NCI-H2107 (cell line): ENCODE measurements at places on chromosomes 11 and 22.

DNA sequence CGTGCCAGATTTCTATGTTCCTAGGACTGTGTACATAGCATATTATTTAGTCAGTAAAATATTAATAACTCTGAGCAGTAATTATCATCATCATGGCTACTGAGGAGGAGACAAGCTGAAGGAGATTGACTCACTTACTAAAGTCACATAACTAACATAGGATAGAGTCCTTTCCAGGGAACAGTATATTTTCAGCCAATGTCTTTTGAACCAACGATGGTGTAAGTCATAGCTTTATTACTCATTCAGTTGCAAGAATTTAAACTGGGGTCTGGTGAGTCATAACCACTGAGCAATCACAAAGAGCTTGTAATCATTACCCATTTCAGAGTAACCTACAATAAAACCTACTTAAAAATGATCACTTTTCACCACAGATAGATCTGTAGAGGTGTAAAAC lies 1564.8 kb upstream of the TENM4 start:
- no peak for DNase-seq

DNA sequence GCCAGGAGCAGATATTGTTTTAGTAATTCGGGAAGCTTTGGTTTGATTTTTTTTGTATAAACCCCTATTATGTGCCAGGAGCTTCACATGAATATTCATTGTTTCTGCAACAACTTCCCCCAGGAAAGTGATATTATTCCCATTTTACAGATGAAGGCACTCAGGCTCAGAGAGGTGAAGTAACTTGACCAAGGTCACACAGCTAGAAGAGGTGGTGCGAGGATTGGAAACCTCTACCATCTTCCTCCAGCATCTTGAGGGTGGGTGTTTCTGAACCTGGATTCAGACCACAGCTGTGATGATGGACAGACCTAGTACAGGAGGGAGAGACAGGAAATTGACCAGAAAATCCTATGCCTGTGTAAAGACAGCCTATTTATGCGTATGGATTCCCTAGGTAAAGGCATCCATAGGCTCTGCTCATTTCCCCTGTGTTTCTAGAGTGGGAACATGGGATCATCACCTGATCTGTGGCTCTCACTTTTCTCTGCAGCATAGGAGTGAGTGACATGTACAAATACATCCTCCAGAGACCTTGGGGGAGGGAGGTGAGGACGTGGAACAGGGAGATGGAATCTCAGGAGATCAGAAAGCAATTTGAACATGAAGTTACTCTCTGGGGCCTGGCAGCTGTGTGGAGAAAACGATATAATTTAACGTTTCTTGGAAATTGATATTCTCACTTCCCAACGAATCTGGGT lies 81.4 kb downstream of the TSPAN18 start:
- no peak for DNase-seq

DNA sequence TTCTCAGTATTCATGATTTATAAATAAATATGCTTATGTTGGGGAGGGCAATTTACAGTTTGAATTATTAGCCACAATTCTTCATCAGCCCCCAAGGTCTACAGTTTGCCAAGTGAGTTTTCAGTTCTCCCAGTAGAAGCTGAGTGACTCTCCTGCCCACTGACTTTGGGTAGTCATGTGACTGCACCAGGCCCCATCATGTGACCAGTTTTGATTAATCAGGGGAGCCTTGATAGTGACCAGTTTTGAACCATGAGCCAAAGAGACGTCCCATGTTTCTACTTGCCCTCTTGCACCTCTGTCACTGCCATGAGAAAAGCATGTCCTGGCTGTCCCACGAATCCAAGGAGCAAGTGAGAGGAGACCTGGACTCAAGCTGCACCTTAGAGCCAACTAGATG lies 32.5 kb downstream of the SYN3 start:
- DNase-seq = no peak

GRCh38 chr11:122847466-122847865 lies 9.2 kb downstream of the CRTAM start:
- no peak for DNase-seq

DNA sequence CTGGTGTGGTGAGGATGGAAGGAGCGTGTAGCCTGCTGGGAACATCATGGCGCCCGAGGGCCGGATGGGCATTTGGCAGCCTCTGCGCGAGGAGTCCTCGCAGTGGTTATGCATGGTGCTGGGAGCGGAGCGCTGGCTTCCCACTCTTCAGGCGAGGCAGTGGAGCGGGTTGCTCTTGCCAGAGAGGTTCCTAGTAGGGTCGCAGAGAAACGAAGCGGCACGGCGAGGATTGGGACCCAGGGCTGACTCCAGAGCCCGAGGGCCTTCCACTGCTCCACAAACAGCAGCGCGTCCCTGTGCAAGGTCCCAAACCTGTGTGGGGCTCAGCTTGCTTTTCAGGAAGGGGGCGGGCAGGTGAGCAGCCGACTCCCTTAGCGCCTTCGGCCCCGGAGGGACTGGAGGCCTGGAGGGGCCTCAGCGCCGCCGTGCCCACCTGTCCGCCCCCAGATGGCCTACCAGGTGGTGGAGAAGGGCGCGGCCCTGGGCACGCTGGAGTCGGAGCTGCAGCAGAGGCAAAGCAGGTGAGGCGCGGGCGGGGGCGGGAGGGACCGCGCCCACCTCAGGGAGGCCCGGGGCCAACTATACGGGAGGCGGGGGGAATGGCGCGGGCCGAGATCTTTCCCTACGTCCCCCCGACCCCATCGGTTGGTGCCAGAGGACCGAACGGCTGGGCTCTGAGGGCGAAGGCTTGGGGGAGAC lies 7.2 kb downstream of the ATG16L2 start:
- no peak for DNase-seq

DNA sequence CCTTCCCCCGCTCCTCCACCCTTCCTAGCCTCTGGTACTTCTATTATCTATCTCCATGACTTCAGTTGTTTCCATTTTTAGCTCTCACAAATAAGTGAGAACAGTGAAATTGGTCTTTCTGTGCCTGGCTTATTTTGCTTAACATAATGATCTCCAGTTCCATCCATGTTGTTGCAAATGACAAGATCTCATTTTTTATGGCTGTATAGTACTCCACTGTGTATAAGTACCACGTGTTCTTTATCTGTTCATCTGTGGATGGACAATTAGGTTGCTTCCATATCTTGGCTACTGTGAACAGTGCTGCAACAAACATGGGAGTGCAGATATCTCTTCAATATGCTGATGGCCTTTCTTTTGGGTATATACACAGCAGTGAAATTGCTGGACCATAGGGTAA lies 6.9 kb upstream of the ABCC8 start:
- no peak for DNase-seq

GRCh38 chr11:15258433-15259165 lies 143.9 kb downstream of the INSC start:
- peak; percentile 25 for DNase-seq

- no peak for DNase-seq
These were observed 5.5 kb upstream of the TCF20 start for GRCh38 chr22:42275970-42276369.

GRCh38 chr11:45930031-45930794 lies 7.8 kb downstream of the LARGE2 start:
- DNase-seq = peak; percentile 64

- no peak for DNase-seq
These were observed 858.8 kb downstream of the METTL15 start for GRCh38 chr11:28966951-28967350.

- no peak for DNase-seq
These were observed 202.9 kb downstream of the FAM76B start for GRCh38 chr11:95586661-95587060.

DNA sequence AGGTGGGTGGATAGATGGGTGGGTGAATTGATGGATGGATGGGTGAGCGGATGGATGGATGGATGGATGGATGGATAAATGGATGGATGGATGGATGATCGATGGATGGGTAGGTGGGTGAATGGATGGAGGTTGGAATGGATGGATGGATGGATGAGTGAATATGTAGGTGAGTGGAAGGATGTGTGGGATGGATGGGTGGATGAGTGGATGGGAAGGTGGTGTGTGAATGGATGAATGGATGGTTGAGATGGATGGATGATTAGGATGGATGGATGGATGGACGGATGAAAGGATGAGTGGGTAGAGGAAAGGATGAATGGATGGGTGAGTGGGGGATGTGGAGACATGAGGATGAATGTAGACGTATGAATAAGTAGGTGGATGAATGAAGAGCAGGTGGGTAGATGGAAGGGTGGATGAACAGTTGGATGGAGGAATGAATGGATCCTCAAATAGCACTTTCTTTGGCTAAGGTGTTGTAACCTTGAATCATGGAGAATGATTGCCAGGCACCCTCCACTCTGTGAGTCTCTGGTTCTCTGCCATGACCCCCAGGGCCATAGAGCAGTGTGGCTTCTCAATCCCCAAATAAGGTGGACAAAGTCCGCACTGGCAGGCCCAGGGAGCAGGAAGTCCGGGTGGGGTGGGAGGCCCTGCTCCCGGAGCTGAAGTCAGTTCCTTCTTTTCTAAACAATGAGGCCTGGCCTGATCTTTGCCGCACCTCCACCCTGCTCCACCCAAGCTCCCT lies 36.9 kb downstream of the IGF2 start:
- no peak for DNase-seq

GRCh38 chr11:78037825-78038620 lies 14.9 kb upstream of the KCTD14 start:
- DNase-seq = no peak

GRCh38 chr22:46815896-46816731 lies 53.7 kb downstream of the TBC1D22A start:
- no peak for DNase-seq

DNA sequence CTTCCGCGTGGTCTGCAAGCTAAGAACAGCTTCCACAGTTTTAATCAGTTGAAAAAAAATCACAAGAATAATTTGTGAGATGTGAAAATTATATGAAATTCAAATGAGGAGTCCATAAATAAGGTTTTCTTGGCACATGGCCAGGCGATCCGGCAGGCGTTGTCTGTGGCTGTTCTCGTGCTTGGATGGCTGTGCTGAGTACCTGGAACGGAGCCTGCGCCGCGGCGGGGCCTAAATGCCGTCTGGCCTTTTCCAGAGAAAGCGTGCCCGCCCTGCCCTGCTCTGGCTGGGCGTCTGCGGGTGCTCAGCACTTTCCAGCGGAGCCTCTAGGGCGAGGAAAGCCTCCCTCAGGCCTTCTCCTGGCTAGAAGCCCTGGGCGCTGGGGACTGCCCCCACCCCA lies 41.8 kb downstream of the OSBPL5 start:
- DNase-seq = peak; percentile 18
